ENCODE measurements at places on chromosomes 3 and 15.

GRCh38 chr3:46664971-46665762, 28.3 kb downstream of the ALS2CL start:
- DNase-seq: no peak

DNA sequence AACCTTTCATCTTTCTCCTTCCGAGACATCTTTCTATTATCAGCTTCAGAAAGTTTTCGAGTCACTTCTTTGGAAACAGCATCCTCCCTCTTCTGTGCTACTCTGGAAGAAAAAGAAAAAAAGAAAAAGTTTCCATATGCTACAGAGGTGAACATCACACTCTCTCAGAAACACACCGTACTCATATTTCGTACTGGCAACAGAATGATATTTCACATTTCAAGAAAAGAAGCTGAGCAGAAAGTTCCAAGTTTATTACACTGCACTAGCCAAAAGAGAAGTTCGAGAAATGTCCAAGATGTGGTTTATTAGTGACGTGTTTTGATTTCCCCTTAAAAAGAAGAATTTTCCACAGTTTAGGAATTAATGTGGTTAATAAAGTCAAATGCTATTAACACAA, 6.0 kb downstream of the SSR3 start:
- DNase-seq: no peak

DNA sequence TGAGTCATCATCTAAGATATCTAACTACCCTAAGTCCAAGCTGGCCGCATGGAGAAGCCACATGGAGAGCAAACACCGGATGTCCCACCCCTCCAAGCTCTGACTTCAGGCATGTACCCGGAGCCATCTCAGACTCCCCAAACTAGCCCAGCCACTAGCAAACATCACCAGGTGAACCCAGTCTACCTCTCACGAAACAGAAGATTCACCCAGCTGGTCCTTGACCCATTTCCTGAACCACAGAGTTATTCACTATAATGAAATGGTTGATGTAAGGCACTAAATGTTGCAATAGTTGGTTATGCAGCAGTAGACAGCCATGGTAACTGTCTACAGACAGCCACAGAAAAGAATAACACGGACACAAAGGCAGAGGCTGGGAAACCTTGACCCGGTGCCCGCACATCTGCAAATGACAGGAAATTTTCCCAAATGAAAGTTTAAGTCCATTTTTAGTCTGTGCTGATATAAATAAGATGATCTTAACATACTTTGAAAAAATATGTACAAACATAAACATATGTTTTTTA, 265.5 kb upstream of the ATP10A start:
- DNase-seq: no peak

GRCh38 chr3:20013396-20013795, 1.3 kb upstream of the PP2D1 start:
- no peak for DNase-seq

DNA sequence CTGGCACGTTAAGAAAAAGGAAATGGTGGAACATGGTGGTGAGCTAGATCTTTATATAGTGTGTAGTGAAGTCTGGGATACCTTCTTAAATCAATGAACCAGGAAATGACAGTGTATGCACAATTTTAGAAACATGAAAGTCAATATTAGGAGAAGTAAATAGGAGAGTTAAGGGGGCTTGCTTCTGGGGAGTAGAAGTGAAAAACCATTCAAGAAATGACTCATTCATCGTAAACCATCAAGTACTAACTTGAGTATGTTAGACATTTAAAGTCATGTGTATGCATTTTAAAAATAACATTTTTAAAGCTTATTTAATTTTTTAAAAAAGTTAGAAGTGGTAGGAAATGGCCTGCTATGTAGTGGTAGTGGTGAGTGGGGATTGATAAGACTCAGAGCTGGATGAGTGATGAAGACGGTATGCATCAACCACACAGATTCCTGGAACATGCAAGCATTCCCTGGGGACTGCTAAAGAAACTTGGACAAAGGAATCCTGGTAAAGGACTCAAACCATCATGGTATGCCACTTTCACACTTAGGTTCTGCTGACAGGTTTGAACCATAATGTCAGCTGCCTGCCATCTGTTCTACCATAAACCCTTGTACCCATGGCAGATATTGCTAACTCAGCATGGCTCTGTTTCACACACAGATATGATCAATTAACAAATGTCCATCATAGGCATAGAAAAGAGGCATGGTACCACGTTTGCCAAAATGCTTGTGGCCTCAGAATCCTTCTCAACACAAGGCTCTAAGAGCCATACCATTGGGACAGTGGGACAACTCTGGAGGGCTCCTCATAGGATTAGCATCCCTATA, 28.9 kb upstream of the MITF start:
- no peak for DNase-seq

GRCh38 chr3:50617096-50617791, at the start of gene MAPKAPK3:
Gene MAPKAPK3 (plus strand): TSS chr3:50617151. CDS start chr3:50617566, 415 bp downstream.
- no peak for DNase-seq

DNA sequence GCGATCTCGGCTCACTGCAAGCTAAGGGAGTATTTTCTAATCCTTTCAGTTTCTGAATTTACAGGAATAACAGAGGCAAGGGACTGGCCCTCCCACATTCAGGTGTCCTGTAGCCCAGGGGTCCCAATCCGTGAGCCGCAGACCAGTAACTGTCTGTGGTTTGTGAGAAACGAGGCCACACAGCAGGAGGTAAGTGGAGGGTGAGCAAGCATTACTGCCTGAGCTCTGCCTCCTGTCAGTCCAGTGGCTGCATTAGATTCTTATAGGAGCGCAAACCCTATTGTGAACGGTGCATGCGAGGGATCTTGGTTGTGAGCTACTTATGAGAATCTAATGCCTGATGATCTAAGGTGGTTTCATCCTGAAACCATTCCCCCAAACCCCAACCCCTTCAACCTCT, 5.0 kb upstream of the IL17RC start:
- no peak for DNase-seq

- DNase-seq: no peak
These were observed 1.8 kb downstream of the ONECUT1 start for GRCh38 chr15:52788099-52788986.

DNA sequence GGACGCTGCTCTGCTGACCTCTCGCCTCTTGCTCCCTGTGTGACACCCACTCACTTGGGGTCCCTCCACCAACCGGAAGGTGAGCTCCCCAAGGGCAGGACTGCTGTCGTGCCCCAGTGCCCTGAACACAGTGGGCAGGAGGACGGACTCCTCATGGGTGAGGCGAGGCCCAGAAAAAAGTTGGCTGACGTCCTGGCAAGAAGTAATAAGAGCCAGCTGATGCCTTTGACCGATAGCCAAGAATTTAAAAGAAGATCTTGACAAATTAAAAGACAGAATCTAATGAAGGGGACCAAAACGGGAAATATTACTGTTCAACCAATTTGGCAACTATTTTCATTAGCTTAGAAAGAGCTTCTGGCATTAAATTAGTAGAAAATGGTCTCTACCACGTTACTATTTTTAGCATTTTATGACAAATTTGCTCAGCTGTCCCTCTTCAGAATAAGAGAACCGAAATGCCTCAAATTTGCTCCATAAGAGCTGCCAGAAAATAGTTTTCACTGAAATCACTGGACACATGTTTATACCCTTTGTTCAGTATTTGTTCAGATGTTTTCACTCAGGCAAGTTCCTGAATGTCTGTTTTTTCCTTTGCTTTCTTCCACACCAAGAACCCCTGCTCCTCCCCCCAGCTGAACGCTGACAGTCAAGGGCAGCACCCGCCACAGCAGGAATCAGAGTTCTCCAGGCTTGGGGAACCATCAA, 60.5 kb downstream of the XXYLT1 start:
- no peak for DNase-seq

GRCh38 chr3:33438284-33438668, 1.9 kb downstream of the UBP1 start:
- DNase-seq: peak; percentile 61

GRCh38 chr3:99921986-99922385, 104.3 kb downstream of the CMSS1 start:
- no peak for DNase-seq

- DNase-seq: no peak
These were observed 93.2 kb downstream of the DGKG start for GRCh38 chr3:186268616-186269448.

GRCh38 chr3:184678317-184679055, 33.4 kb downstream of the MAGEF1 start:
- no peak for DNase-seq

DNA sequence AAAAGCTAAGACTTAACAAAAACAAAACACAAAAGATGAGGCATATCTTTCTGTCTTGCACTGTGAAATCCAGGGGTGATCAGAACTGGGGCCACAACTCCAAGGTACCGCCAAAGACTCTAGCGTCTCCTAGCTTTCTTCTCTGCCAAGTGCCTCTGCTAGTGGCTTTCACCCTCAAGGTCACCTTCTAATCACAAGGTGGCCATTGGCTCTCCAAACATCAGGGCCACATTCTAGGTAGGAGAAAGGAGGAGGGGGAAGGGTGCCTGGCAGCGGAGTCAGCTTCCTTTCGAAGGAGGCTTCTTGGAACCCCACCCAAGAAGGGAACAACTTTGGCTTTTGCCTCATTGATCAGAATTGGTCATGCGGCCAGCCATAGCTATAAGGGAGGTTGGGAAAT, 168.8 kb upstream of the SMAD3 start:
- no peak for DNase-seq

DNA sequence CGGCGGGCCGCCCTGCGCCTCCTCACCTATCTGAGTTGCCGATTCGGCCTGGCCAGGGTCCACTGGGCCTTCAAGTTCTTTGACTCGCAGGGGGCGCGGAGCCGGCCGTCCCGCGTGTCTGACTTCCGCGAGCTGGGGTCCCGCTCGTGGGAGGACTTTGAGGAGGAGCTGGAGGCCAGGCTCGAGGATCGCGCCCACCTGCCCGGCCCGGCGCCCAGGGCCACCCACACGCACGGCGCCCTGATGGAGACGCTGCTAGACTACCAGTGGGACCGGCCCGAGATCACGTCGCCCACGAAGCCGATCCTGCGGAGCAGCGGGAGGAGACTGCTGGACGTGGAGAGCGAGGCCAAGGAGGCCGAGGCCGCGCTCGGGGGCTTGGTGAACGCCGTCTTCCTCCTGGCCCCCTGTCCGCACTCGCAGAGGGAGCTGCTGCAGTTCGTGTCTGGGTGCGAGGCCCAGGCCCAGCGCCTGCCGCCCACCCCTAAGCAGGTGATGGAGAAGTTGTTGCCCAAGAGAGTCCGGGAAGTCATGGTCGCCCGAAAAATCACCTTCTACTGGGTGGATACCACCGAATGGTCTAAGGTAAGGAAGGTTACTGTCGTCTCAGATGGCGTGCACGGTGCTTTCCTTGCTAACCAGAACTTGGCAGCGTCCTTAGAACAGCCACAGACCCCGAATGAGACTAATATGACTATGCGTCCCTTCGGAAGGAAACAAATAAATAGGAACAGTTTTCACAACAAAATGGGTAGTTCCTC, 567 bp downstream of the TICRR start:
- no peak for DNase-seq

DNA sequence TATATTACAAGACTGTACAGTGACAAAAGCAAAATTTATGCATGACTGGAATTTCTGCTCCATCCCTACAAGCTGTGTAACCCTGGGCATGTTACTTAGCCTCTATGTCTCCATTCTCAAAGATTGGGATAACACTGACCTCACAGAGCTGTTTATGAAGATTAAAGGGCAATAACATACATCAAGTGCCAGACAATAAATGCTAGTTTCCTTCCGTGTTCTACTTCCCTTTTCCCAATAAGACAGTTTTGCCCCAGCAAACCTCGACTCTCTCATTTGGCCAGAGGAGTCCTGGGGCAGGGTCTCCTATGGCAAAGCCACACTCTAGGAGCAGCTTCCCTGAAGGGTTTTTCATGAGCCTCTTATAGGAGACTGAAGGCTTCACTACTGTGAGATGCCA, 7.5 kb downstream of the HEXA start:
- peak; percentile 52 for DNase-seq

DNA sequence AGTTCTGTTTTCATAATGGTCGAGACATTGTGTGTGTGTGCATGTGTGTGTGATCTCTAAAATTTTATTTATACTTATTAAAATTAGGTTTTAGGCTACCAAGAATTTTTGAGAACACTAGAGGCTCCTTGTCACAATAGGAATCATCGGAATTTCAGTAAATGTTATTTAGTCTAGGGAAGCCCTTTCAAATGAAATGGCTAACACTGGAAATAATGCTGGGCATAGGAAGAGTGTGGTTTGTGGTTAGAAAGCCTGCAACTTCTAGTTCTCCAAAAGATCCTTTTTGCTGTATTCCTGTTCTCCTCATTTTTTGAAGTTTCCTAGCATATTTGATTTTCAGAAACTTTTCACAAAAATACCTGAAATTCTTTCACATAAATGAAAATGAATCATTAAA, 92.5 kb upstream of the MBNL1 start:
- no peak for DNase-seq

DNA sequence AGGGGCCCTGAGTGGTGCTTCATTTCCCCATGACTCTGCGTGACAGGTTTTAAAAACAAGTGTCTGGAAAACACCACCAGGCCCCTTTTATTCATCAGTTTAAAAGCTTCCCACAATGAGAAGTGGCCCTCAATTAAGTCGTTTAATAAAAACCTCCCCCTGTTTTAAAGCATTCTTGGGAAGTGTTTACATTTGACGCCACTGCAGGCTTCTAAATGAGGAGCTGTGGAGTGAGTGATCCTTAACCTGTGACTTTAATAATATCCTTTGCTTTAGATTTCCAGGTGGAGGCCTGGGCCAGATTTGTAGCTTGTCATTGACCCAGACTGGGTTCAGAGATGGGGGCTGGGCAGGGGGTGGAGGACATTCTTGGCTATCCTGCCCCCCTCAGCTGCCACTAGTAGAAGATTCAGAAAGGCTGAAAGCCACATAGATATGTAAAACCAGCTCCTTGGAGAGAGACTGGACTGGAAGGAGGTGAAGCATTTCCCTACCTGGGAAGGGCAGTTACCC, 11.3 kb downstream of the CGNL1 start:
- no peak for DNase-seq

- DNase-seq: no peak
These were observed 276.6 kb upstream of the THBS1 start for GRCh38 chr15:39304201-39304841.

DNA sequence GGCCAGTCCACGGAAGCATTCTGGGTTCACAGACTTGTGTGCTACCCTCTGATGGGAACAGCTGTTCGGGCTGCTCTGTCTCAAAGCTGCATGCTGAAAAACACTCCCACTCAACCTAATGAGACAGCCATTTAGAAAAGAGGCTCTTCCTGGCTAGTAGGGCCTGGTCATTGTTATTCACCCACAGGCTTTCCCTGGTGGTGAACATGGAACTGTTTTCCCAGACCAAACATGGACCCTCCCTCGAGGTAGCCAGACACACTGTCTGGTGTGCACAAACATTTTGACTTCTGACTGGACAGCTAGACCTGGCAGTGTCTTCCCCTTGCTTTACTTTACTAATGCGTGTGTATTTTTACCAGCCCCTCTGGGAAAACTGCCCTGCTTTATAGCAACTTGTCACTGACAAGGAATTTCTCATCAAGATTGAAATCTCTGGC, 39.0 kb downstream of the MECOM start:
- no peak for DNase-seq

- DNase-seq: no peak
These were observed 143.5 kb downstream of the PDE8A start for GRCh38 chr15:85125056-85125661.

- DNase-seq: no peak
These were observed 52.2 kb downstream of the PLD1 start for GRCh38 chr3:171758109-171758508.

Measured in suppressor macrophage treated with lipopolysaccharide for 4 hours (primary cell).